ENCODE measurements at places on chromosomes 5 and 9. TPM values are rescaled to one million over a fixed set of nuclear protein-coding genes. Genes with fewer than 3 reads are reported as not detected.

- peak; percentile 75 for DNase-seq
These were observed 37.1 kb upstream of the FAT2 start for GRCh38 chr5:151628112-151628823.

The ZFP37 gene
- 1.0 TPM for total RNA-seq

DNA sequence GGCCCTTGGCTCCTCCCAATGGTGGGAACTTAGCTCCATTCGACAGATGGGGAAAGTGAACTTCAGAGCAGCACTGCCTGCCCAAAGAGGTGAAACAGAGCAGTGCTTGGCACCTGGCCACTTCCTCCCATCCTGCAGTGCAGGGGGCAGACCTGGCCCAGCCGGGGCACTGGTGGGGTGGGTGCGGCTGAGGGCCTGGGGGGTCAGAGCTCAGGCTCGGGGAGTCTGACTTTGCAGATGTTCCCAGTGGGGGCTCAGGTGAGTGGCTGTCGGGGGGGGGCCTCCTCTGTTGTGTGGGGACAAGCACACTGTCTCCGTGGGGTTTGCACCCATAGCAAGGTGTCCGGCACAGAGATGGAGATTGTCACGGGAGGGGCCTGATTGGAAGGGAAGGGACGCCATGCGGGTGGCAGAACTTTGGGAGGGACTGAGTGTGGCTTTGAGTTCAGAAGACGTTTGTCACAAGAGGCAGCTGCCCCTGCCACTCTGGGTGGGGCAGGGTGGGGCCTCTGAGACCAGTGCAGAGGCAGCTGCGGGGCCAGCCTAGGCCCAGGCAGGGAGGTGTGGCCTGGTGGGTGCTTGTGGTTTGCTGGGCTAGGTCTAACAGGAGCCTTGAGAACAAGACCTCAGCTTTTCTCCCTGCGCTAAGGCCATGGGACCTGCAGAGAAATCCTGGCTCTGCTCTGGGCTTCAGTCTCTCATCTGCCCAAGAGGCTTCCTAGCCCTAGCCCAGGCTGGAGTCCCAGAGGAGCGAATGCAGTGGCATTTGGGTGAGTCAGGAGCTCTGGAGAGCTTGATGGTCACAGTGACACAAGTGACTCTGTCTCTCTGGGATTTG is 2.5 kb downstream of the MYMK start:
- peak; percentile 34 for DNase-seq

The BTF3 gene
- total RNA-seq = 364 TPM

DNA sequence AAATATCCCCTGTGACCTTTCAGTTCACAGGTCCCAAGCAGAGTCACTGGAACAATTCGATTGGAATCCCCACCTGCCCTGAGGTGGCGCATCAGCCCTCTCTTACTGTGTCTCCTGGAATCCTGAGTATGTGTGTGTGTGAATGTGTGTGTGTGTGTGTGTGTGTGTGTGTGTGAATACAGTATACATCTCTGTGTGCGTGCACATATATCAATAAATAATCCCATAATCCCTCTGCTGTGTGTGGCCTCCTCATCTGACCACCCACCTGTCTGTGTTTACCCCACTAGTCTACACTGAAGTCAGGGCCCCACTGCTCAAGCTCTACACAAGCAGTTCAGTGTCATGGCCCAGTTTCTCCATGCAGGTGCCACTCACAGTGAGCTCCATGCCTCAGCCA is 187.4 kb downstream of the ERCC6L2 start:
- no peak for DNase-seq
